ENCODE measurements at places on chromosomes 3 and 15.
A peak's percentile ranks its signal among the peaks of the same experiment; 100 is the strongest.

- DNase-seq, result no peak
These were observed 169.1 kb downstream of the GAP43 start for GRCh38 chr3:115792206-115792955.

GRCh38 chr3:58585005-58585786 is 8.0 kb upstream of the FAM107A start:
- DNase-seq, result peak; percentile 32

GRCh38 chr15:79969146-79969545 is 1.9 kb downstream of the BCL2A1 start:
- DNase-seq, result no peak

DNA sequence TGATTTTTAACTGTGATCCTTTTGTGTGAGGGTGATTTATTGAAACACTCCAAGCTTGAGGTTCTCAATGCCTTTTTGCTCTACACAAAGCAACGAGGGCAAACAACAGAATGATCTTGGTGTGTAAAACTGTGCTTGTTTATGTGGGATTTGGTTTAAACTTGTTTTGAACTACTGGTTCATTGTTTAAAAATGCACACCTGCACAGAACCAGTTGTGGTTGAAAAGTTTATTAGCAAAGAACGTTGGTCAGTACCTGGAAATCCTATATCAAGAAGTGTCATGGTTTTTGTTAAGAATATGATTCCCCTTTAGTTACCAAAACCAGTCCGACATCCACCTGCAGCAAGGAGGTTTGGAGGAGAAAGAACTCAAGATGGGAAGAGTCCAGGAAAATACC is 239.4 kb downstream of the WNT5A start:
- DNase-seq, result no peak

DNA sequence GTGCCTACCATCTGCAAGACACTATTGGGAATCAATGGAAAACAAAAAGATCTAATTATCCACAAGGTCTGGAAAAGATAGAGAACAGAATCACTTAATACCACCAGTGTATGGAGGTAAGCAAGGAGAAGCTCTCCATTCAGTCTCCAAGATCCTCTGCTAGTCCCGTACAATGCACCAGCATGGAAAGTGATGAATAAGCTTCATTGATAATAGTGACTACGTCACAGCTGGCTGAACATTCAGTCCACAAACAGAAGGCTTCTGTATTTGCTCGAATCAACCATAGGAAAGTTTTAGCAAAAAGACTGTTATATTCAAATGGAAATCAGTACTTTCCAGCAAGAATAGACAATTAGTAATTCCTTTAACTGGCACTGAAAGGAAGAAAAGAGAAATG is 42.9 kb downstream of the IGSF11 start:
- DNase-seq, result no peak

- no peak for DNase-seq
These were observed 238.0 kb downstream of the PLCL2 start for GRCh38 chr3:17122758-17123157.

All from DMS79 treated with DMSO at 0.1 percent for 48 hours (cell line).